Glutamatergic neuron (in vitro differentiated cells): ENCODE measurements at places on chromosomes 7 and 10.

- DNase-seq = no peak
These were observed 125.5 kb downstream of the CLEC2L start for GRCh38 chr7:139648941-139649425.

- no peak for DNase-seq
These were observed 721.5 kb downstream of the POM121L12 start for GRCh38 chr7:53756946-53757345.

DNA sequence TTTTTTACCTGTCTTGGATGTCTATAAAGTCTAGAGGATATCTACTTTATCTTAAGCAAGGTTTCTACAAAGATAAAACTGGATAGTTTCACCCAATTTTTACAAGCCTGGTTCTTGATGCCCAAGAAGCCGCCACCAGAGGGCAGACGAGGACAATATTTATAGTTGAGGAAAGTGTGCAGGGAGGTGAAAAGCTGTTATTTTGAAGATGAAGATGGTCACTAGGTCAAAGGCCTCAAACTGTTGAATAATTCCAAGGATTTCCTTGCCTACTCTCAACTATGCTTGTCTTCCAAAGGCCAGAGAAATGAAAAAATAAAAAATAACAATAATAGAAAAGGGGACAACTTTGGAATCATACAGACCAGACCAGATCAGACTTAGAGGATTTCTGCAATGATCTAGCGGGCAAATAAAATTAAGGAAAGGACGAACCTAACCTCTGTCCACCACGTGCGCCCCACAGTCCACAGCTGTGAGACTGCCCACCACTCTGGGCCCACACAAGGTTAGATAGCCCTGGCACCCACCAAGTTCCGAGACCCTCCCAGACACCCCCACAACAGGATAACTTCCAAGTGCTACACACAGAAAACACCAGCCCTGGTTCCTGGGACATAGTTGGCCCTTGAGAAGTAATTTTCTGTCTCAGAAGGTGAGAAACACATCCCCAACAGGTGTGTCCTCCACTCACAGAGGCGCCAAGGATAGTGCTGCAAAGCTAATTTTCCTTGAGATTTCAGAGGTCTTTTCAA lies 2.8 kb downstream of the PKD1L1 start:
- peak; percentile 87 for DNase-seq

- peak; percentile 62 for DNase-seq
These were observed 6.3 kb upstream of the ZNF736 start for GRCh38 chr7:64307254-64308015.

DNA sequence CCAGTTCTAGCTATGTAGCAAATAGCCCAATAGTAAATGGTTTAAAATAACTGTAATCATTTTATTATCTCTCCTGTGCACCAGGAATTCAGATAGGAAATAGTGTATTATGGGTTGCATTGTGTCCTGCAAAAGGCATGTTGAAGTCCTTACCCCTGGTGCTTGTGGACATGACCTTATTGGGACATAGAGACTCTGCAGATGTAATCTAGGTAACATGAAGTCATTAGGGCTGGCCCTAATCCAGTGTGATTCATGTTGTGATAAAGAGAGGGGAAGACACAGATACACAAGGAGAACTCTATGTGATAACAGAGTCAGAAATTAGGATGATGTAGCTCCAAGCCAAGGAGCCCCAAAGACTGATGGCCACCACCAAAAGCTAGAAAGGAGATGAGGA lies 462.8 kb downstream of the GALNT17 start:
- no peak for DNase-seq

- DNase-seq = no peak
These were observed 9.4 kb upstream of the OPN4 start for GRCh38 chr10:86644794-86645445.

GRCh38 chr7:17595546-17595945 lies 297.1 kb downstream of the AHR start:
- DNase-seq = no peak

DNA sequence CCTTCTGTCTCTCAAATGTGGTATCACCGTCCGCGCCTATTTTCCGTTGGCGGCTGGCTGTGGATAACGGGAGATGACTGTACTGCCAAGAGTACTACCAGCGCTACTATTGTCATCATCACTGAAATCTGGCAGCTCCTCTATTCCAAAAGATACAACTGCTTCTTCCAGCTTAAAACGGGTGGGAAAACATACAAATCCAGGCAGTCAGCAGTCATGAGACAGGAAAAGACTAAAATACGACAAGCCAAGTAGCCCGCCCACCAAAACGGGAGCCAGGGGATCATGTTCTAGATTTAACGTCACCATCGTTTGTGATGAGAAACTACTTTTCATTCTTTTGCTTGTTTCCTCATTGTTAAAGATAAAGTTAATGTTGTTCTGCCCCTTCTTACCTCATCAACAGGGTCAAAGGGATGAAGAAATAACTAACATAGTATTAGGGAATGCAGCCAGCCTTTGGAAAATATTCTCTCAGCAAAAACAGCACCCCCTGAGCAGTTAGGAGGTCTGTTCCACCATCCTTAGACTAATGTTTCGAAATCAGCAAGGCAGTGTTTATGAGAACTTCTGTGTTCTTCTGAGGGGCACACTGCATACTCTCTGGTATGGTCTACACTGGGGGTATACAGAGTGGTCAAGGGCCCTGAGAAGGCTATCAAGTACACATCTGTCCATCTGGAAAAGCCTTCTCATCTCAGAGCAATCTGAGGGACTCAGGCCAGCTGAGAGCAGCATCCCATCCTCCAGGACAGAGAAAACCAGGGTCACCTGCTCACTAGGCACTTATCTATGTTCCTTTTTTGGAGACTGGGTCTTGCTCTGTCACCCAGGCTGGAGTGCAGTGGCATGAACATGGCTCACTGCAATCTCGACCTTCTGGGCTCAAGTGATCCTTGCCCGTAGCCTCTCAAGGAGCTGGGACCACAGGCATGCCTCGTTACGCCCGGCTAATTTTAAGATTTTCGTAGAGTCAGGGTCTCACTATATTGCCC lies 47.5 kb downstream of the GNA12 start:
- DNase-seq = no peak

- no peak for DNase-seq
These were observed 13.5 kb upstream of the STK17A start for GRCh38 chr7:43569424-43569823.

GRCh38 chr10:34254596-34254995 lies 560.5 kb downstream of the PARD3 start:
- DNase-seq = no peak

- no peak for DNase-seq
These were observed 23.6 kb upstream of the BMPR1A start for GRCh38 chr10:86732771-86733170.

DNA sequence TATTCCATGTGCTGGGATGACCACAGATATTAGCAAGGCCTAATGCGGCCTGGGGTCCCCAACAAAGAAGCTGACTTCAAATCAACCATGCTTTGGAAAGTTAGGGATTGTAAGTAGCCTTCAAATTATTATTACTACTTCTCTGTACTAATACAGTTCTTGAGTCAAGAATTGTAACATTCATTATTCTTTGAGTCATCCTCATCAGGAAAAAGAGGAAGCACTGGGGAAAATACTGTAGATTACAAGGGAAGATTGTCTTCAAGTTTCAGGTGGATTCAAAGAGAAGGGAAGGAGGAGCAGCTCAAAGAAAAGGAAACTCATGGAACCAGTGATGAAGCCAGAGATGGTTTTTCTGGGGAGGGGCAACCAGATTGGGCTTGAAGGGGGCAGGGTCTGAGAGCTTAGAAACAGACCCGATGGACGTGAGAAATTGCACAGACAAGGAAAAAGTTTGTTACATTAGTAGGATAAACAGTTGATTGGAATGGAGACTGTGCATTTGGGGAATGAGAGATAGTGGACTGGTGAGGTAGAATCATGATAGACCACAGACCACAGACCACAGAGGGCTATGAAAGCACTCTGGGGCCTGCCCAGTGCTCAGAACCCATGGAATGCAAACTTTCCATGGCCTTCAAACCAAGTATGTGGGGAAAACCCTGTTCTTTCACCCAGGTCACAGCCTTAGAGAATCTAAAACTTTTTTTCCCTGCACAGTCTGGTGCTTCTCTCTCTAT lies 209.9 kb downstream of the ZNF365 start:
- DNase-seq = no peak

- no peak for DNase-seq
These were observed 62.5 kb upstream of the INPP5A start for GRCh38 chr10:132475086-132475485.

- DNase-seq = no peak
These were observed 26.6 kb downstream of the DGKI start for GRCh38 chr7:137820156-137820555.

- DNase-seq = no peak
These were observed 87.8 kb downstream of the HDAC9 start for GRCh38 chr7:18583305-18583704.

DNA sequence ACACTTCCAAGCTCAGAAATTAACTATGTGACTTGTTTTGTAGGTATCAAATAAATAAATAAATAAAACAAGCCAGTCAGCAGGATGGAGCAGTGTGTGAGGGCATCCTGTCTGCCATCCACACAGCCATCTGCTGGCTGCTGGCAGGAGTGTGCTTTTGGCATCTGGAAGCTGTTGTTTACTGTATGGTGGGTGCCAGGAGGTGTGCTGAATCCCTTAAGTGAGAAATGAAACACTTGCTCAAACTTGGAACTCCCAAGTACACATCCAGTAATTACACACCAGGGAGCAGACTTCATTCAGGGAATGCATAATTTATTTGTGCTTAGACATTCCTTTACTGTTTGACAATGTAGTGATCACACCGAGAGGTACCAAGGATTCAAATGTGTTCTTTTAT lies 16.9 kb upstream of the TAX1BP1 start:
- DNase-seq = no peak

DNA sequence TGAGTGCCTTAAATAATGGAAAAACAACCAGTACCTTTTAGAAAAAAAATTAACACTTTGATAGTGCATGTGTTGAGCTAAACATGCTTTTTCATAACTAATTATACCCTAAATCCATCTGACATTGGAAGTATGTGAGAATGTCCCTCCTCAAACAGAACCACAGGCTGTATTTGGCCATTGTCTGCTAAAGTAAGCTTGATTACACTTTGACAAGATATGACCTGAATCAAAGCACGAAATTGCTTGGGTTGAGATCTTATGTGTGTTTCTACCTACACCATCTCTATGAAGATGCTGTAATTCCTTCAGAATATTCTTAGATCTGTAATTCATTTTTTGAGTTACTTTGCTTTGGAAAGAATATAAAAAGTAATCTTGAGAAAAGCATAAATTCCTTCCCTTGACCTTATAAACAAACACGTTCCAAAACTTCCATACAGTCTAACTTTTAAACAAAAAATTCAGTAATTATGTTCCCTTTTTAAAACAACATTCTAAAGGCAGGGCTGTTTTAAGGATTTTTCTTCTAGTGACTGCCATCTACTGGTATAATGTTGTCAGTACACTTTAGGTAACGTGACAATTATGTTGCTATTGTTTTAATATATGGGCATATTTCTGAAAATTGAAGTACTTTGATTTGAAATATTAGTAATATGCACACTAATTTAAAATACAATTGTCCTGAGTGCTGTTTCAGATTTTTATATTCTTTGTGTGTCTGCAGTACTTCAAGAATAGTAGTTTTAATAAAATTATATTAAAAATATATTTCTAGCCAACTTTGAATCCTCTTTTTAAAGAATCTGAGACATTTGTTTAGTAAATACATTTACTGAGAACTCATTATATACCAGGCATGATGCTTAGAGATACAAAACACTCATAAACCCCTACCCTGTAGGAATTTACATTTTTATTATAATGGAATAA lies 20.9 kb downstream of the CD36 start:
- DNase-seq = no peak

DNA sequence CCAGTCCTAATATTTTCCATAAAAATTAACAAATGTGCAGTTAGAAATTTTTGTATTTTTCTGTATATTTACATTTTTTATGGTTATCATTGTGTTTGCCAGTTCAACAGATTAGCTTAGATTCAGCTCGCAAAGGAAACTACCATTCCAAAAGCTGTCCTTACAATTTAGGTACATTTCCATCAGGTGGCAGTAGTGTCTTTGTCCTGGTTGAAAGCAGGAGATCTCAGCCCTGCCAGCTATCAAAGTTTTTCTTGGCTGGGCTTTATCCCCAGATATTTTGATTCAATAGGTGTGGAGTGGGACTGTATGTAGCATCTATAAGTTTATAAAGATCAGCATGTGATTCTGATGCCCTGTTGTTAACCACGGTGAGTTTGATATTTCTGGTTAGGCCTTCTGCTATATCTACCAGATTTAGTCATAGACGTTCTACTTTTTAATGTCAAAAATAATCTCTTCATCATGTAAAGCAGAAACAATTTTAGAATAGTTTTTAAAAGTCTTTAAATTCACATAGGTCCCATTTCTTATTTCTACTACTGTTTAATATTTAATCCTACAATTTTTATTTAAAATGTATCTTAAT lies 15.5 kb upstream of the ICA1 start:
- no peak for DNase-seq

- no peak for DNase-seq
These were observed 5.0 kb downstream of the TSPAN33 start for GRCh38 chr7:129149511-129149910.

- DNase-seq = no peak
These were observed 563.4 kb downstream of the SH2D4B start for GRCh38 chr10:81101062-81101461.

GRCh38 chr7:44259547-44260457 lies 59.0 kb downstream of the YKT6 start:
- no peak for DNase-seq

- no peak for DNase-seq
These were observed 306.2 kb upstream of the AKR1E2 start for GRCh38 chr10:4519658-4520402.

DNA sequence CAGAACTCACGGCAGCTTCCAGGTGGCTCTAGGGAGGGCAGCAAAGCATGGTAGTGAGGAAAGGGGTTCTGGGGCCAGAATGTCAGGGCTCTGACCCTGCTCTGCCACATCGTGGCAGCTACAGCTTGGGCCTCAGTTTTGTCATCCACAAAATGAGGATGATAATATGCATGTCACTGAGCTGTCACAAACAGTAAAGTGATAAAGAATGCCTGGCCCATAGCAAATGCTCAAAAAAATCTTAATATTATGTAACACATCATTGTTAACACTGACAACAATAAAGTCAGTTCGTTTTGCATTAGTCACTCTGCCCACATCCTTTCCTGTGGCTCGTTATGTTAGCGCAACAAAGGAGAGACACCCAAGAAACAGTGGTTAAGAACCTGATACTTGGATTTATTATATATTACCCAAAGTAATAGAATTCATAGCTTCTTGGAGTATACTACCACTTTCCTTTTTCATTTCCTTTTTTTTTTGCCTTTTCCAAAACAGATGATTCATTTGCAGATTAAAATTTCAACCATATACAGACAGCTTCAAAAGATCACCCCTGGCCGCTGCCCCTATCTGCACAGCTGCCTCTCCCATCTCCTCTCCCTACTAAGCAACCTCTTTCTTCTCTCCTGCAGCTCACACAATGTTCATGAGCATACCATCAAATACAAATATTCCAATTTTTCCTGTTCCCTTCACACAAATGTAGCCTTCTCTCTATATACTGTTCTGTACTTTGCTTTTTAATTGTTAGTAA lies 45.5 kb upstream of the DDC start:
- no peak for DNase-seq

- peak; percentile 29 for DNase-seq
These were observed 172.4 kb downstream of the PRPF18 start for GRCh38 chr10:13759168-13759567.

- DNase-seq = no peak
These were observed 44.6 kb upstream of the RSBN1L start for GRCh38 chr7:77651575-77652162.

GRCh38 chr7:25228386-25228785 lies at the start of gene NPVF:
Gene NPVF, minus strand, starts transcription at chr7:25228486. Its CDS starts 47 bp downstream, at chr7:25228439.
- no peak for DNase-seq

GRCh38 chr10:130742941-130743675 lies 568.4 kb downstream of the TCERG1L start:
- DNase-seq = no peak
